IMR-90 (cell line): ENCODE measurements at places on chromosomes 12 and 14. TPM values are rescaled to one million over a fixed set of nuclear protein-coding genes. Genes with fewer than 3 reads are reported as not detected.

DNA sequence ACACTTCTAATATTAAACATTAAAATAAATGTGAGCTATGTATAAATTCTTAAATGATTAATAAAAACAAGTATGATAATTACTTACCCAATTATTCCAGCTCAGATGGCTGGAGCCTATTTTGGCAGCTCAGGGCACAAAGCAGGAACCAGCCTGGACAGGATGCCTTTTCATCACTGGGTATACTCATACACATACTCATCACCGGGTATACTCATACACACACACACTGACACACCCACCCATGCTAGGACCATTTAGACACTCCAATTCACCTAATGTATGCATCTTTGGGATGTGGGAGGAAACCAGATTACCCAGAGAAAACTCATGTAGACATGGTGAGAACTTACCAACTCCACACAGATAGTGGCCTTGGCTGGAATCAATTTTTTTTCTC, 57.9 kb upstream of the CNOT2 start:
- no peak for DNase-seq
- H3K27ac ChIP-seq, result no peak overlapping the region
- H3K27me3 ChIP-seq, result no peaks in the 10 kb centered on the region
- H3K4me1 ChIP-seq, result no peaks in the 10 kb centered on the region

The SERPINA4 gene
- not detected in 2 replicates for total RNA-seq

DNA sequence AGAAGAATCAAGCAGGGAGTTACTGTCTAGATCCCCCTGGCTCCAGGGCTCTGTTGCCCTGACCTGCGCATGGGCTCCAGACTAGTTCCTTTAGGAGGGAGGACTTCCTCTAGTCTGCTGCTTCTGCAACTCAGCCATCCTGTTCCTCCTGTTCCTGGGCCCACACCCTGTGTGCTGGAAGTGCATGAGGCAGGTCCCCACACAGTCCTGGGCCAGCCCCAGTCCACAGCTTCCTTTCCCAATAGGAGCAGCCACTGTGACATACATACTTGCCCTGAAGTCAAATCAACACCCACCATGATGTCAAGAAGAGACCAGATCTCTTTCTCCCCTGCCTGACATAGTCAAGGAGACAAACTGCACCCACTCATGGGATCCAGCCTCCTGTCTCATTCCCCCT, 1.3 kb downstream of the SDR9C7 start:
- H3K4me3 ChIP-seq, result no peak overlapping the region
- no peaks in the 10 kb centered on the region for H3K36me3 ChIP-seq
- DNase-seq, result no peak
- H3K4me1 ChIP-seq, result no peaks in the 10 kb centered on the region; the same call in 1 of the 2 replicates

The VTI1B gene
- 69.7 and 90.2 TPM in 2 replicates for total RNA-seq

- no peaks in the 10 kb centered on the region for H3K36me3 ChIP-seq
- no peak for DNase-seq
- H3K4me1 ChIP-seq, result peaks cover 7% of the 10 kb centered on the region; the same call in 1 of the 2 replicates
- no peak overlapping the region for H3K4me3 ChIP-seq
Observed at GRCh38 chr12:132603240-132604150, 6.9 kb downstream of the LRCOL1 start.

DNA sequence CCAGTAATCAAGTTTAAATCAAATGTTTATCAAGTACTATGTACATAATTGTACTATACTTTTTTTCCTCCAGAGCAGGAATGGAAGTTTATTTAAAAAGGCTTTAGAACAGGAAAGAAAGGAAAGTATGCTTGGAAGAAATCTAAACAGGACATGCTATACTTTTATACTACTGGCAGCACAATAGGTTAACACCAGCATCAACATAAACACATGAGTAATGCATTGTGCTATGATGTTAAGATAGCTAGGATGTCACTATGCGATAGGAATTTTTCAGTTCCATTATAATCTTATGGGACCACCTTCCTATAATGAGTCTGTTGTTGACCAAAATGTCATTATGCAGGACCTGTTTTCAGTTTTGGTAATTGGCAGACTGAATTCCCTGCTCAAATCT, 41.5 kb upstream of the ANKS1B start:
- peaks cover 3% of the 10 kb centered on the region for H3K36me3 ChIP-seq
- peak; percentile 57 for DNase-seq
- no peak overlapping the region for H3K4me3 ChIP-seq
- H3K27ac ChIP-seq, result no peak overlapping the region

GRCh38 chr14:53516261-53516774, 363.2 kb upstream of the DDHD1 start:
- DNase-seq, result peak; percentile 96
- peak overlapping the region; percentile 92 for H3K27ac ChIP-seq
- H3K4me3 ChIP-seq, result no peak overlapping the region
- peaks cover 31% of the 10 kb centered on the region for H3K4me1 ChIP-seq
- H3K27me3 ChIP-seq, result no peaks in the 10 kb centered on the region

- no peak overlapping the region for H3K27ac ChIP-seq
- H3K36me3 ChIP-seq, result peaks cover 18% of the 10 kb centered on the region; the same call in 1 of the 2 replicates
- no peaks in the 10 kb centered on the region for H3K27me3 ChIP-seq
Observed at GRCh38 chr12:6233121-6233971, 33.1 kb downstream of the CD9 start.

DNA sequence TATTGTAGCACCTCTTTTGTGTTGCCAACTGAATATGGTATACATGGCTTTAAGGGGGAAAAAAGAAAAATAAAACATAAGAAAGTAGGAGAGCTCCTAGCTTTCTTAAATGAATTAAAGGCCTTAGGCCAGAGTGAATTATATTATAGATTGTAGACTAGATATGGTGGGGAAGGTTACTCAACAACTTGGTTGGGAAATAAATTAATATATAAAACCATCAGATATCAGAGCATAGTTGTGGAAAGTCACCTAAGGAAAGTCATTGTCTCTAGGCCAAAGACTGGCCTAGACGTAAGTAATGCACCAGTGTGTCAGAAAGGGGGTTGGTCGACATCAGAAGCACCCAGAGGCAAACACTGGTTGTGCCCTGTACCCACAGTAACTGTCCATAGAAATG, 391.8 kb downstream of the RAD51B start:
- H3K36me3 ChIP-seq, result no peaks in the 10 kb centered on the region
- H3K4me1 ChIP-seq, result peaks cover 15% of the 10 kb centered on the region
- no peak for DNase-seq
- no peaks in the 10 kb centered on the region for H3K27me3 ChIP-seq
- H3K4me3 ChIP-seq, result no peak overlapping the region

DNA sequence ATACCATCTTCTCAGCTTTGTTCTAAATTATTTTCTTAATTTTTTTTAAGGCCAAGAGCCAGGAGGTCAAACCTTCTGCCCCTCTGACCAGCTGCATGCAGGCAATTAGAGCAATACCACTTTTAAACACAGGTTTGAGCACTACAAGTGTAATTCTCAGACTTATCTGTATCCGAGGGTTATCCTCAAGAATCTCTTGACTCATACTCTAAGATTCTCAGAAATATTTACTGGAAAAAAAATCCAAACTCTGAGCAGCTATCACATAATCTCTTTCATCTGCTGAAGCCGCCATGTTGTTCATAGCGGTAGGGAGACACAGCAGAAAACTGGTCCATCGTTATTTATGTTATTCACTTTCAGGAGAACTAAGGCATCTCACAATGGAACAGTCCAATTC, 27.4 kb upstream of the PTHLH start:
- H3K4me3 ChIP-seq, result no peak overlapping the region
- peaks cover 1% of the 10 kb centered on the region; the same call in 1 of the 2 replicates for H3K4me1 ChIP-seq
- no peak overlapping the region for H3K27ac ChIP-seq
- H3K36me3 ChIP-seq, result no peaks in the 10 kb centered on the region
- DNase-seq, result peak; percentile 60
- no peaks in the 10 kb centered on the region for H3K27me3 ChIP-seq

GRCh38 chr12:66162701-66163100, 7.1 kb downstream of the TMBIM4 start:
- no peak overlapping the region for H3K4me3 ChIP-seq
- H3K4me1 ChIP-seq, result no peaks in the 10 kb centered on the region; the same call in 1 of the 2 replicates
- no peak for DNase-seq
- H3K27ac ChIP-seq, result no peak overlapping the region
- H3K36me3 ChIP-seq, result peaks cover 3% of the 10 kb centered on the region

- H3K4me1 ChIP-seq, result peaks cover 7% of the 10 kb centered on the region
- H3K27ac ChIP-seq, result no peak overlapping the region
- H3K36me3 ChIP-seq, result peaks cover 31% of the 10 kb centered on the region
- H3K27me3 ChIP-seq, result no peaks in the 10 kb centered on the region
Observed at GRCh38 chr12:64120568-64120967, 101.5 kb downstream of the KICS2 start.

DNA sequence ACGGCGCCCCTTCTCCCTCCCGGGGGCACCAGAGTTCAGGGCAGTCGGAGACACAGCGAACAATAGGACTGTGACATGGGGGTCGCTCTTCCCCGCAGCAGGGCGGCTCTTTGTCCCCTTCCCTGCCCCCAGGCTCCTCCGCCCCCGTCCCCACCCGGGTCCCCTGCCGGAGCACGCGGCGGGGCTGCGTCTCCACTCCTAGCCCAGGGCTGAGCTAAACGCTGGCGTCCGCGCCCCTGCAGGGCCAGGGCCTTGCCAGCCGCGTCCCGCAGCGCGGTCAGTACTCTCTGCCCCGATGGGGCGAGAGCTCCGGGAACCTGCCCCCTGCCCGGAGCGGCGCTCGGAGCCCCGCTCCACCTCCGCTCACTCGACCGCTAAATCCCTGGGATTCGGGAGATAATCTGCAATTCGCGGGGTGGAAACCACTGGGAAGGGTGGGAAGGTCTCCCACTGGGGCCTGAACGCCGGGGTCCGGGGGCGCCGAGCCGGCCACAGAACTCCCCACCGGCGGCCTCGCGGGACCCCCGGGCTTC, 825 bp upstream of the CCDC85C start:
- DNase-seq, result peak; percentile 33
- H3K4me3 ChIP-seq, result peak overlapping the region; percentile 63
- peaks cover 17% of the 10 kb centered on the region for H3K4me1 ChIP-seq
- no peaks in the 10 kb centered on the region for H3K27me3 ChIP-seq

The SELPLG gene
- total RNA-seq, result 2.8 and 3.2 TPM in 2 replicates

- peaks cover 2% of the 10 kb centered on the region; the same call in 1 of the 2 replicates for H3K27me3 ChIP-seq
- H3K4me3 ChIP-seq, result no peak overlapping the region
- no peaks in the 10 kb centered on the region for H3K4me1 ChIP-seq
- H3K27ac ChIP-seq, result no peak overlapping the region
- no peak for DNase-seq
- H3K36me3 ChIP-seq, result no peaks in the 10 kb centered on the region
Observed at GRCh38 chr14:57485635-57486034, 8.0 kb downstream of the CCDC198 start.

The ERP27 gene
- total RNA-seq, result not detected in 2 replicates

GRCh38 chr12:124094188-124094587, 121.2 kb downstream of the ZNF664 start:
- H3K4me1 ChIP-seq, result no peaks in the 10 kb centered on the region
- no peaks in the 10 kb centered on the region for H3K36me3 ChIP-seq
- no peak overlapping the region for H3K27ac ChIP-seq
- DNase-seq, result no peak
- H3K27me3 ChIP-seq, result peaks cover 31% of the 10 kb centered on the region

The KIF5A gene
- under 0.01 and 0.18 TPM in 2 replicates for total RNA-seq

- H3K4me1 ChIP-seq, result peaks cover 7% of the 10 kb centered on the region
- no peaks in the 10 kb centered on the region for H3K27me3 ChIP-seq
- H3K36me3 ChIP-seq, result 0 out of 2 replicates have a peak, but pooled peaks cover 4% of the 10 kb centered on the region
- H3K4me3 ChIP-seq, result no peak overlapping the region
Observed at GRCh38 chr12:54328595-54329337, 3.8 kb downstream of the COPZ1 start.

The DAZAP2 gene
- 62.2 and 77.2 TPM in 2 replicates for total RNA-seq

GRCh38 chr12:28308891-28309290, 118.6 kb downstream of the CCDC91 start:
- H3K27me3 ChIP-seq, result no peaks in the 10 kb centered on the region
- no peak overlapping the region for H3K4me3 ChIP-seq
- DNase-seq, result peak; percentile 7
- H3K27ac ChIP-seq, result no peak overlapping the region
- H3K36me3 ChIP-seq, result no peaks in the 10 kb centered on the region

GRCh38 chr14:37197421-37198272, at the start of gene MIPOL1:
Gene MIPOL1, plus strand, starts transcription at chr14:37197937. Its CDS starts 49,952 bp downstream, at chr14:37247889.
- no peaks in the 10 kb centered on the region; the same call in 1 of the 2 replicates for H3K4me1 ChIP-seq
- peak; percentile 90 for DNase-seq
- no peaks in the 10 kb centered on the region for H3K27me3 ChIP-seq
- H3K36me3 ChIP-seq, result no peaks in the 10 kb centered on the region
- peak within 1 kb of the TSS; percentile 67 for H3K4me3 ChIP-seq
- peak within 1 kb of the TSS; percentile 89 for H3K27ac ChIP-seq

The GYS2 gene
- total RNA-seq, result not detected in 2 replicates

- DNase-seq, result peak; percentile 4
- no peaks in the 10 kb centered on the region for H3K4me1 ChIP-seq
- no peak overlapping the region for H3K4me3 ChIP-seq
- H3K27ac ChIP-seq, result no peak overlapping the region
Observed at GRCh38 chr12:94793191-94793595, 142.8 kb upstream of the TMCC3 start.

GRCh38 chr14:97298331-97298730, 501.1 kb downstream of the VRK1 start:
- no peak overlapping the region for H3K27ac ChIP-seq
- H3K27me3 ChIP-seq, result no peaks in the 10 kb centered on the region
- H3K4me3 ChIP-seq, result no peak overlapping the region
- no peaks in the 10 kb centered on the region for H3K4me1 ChIP-seq

The SFSWAP gene
- 19.7 and 20.6 TPM in 2 replicates for total RNA-seq

The NXPH4 gene
- 0.36 and 0.56 TPM in 2 replicates for total RNA-seq

The RGS6 gene
- not detected in 2 replicates for total RNA-seq

GRCh38 chr12:102433304-102433703, 47.1 kb downstream of the IGF1 start:
- no peak overlapping the region for H3K4me3 ChIP-seq
- H3K4me1 ChIP-seq, result peaks cover 15% of the 10 kb centered on the region
- peak; percentile 56 for DNase-seq
- peak overlapping the region; percentile 64; the same call in 1 of the 2 replicates for H3K27ac ChIP-seq
- no peaks in the 10 kb centered on the region for H3K36me3 ChIP-seq

DNA sequence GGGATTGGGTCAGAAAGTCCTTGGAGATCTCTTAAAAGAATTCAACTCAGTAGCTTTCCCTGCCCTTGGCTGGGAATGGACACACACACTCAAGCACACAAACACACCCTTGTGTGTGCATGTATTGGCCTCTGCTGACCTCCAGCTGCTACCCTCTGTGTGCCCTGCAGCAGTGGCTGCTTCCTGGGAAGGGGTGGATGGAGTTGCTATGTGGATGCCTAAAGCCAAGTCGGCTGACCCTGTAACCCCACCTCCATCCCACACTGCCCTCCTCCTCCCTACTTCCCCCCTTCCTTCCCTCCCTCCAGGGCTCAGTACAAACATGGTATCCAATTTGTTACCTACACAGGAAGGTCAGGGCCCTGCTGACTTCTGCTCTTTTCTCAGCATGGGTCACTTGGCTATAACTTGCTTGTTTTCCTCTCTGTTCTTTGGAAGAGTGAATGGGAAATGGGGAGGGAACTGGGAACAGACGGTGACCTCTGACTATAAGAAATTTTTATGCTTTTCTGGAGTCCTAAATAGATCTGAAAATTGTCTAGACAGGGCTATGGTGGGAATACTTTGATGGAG, 351.6 kb upstream of the TBX3 start:
- no peak for DNase-seq
- no peaks in the 10 kb centered on the region for H3K27me3 ChIP-seq

DNA sequence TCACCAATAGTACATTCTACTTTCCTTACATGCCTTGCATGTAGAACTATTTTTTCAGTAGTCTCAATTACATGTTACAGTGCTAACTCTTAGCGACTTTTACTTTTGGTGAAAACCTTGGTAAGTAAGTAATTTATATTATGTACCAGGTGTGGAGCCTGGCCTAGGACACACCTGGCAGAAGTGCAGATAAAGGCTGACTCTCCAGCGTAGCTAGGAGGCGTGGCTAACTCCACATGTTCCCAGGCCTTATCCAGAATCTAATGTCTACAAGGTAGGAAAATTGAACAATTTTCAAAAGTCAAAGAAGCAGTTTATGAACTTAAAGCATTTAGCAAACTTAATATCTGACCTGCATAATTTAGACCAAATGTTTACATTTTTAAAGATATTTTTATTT, 157.4 kb downstream of the DHRS2 start:
- H3K27me3 ChIP-seq, result no peaks in the 10 kb centered on the region
- H3K4me3 ChIP-seq, result no peak overlapping the region
- H3K4me1 ChIP-seq, result no peaks in the 10 kb centered on the region
